ENCODE measurements at places on chromosomes 7 and 10.

- no peak for DNase-seq
These were observed 64.2 kb upstream of the GNAI1 start for GRCh38 chr7:80070391-80070790.

GRCh38 chr7:128777156-128778123 lies 1.8 kb upstream of the OPN1SW start:
- no peak for DNase-seq

GRCh38 chr10:95533590-95533989 lies 27.6 kb downstream of the SORBS1 start:
- no peak for DNase-seq

GRCh38 chr10:80136134-80136571 lies 3.6 kb downstream of the PLAC9 start:
- DNase-seq = no peak

- DNase-seq = no peak
These were observed 16.4 kb downstream of the PRKRIP1 start for GRCh38 chr7:102412548-102412947.

DNA sequence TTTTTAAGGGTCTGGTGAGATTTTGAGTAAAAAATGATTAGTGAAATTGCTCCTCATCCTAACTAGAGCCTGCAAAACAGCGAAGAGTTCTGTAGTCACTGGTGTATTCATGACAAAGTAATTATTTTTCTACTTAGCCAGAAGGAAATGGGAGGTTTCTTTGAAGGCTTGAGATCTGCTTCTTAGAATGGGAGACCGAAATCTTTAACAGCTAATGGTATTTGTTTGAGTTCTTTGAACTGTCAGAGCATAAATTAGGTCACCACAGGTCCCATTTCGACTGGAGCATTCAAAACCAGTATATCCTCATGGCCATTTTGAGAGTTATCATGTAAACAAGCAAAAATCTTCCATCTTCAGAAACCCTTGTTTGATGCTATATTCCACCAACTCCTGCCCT lies 77.1 kb upstream of the NME8 start:
- DNase-seq = no peak

DNA sequence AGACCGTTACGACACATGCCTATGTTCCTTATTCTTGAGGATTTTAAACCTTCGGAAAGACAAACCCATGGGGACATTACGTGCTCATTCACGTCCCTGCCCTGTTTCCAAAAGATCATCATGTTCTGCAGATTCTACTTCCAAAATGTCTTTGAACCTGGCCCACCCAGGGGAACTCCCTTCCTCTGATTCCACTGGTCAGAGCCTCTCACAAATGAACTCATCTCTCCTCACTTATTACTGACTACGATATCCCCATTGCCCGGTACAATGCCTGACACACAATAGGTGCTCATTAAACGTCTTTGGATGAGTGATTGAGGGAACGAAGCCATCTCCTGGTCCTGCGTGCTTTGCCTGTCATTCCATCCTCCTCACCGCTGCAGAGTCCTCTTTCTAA lies 168.3 kb upstream of the RNF32 start:
- DNase-seq = no peak

DNA sequence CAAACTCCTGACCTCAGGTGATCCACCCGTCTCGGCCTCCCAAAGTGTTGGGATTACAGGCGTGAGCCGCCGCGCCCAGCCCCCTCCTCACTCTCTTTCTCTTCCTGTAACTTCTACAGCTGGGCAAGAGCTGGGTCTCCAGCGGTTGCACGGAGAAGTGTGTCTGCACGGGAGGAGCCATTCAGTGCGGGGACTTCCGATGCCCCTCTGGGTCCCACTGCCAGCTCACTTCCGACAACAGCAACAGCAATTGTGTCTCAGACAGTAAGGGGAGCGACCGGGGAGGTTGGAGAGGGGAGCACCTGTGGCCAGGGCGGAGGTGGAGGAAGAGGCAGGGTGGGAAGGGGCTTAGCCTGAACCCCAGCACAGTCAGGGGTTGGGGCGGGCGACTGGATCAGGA lies 41.4 kb downstream of the EPHB4 start:
- DNase-seq = no peak

DNA sequence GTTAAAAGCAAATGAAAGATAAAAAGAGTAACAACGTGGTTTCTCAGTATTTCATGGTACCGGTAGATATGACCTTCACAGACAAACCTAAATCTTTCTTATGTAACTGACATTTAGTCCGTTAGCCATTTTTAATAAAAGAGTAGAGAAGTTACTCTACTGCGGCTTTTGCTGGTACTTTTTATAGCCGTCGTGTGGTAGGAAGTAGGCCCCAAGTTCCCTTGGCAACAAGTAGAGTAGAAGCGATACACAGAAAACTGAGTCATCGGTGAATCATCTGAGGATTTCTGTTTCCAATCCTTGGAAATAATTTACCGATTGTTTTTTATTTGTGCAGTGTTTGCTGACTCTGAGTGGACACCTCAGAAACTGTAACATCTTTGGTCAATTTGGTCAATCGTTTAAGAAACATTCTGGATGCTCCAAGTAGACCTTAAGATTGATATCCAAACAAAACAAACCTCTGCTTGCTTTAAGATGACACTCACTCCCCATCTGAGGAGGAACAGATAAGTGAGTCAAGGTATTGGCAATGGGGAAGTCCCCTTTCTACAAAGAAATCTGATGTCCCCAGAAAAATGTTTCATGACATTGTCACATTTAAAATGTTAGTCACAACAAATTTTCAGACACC lies 63.9 kb upstream of the AHR start:
- peak; percentile 92 for DNase-seq

GRCh38 chr10:53276797-53277196 lies 504.2 kb upstream of the MBL2 start:
- DNase-seq = no peak

DNA sequence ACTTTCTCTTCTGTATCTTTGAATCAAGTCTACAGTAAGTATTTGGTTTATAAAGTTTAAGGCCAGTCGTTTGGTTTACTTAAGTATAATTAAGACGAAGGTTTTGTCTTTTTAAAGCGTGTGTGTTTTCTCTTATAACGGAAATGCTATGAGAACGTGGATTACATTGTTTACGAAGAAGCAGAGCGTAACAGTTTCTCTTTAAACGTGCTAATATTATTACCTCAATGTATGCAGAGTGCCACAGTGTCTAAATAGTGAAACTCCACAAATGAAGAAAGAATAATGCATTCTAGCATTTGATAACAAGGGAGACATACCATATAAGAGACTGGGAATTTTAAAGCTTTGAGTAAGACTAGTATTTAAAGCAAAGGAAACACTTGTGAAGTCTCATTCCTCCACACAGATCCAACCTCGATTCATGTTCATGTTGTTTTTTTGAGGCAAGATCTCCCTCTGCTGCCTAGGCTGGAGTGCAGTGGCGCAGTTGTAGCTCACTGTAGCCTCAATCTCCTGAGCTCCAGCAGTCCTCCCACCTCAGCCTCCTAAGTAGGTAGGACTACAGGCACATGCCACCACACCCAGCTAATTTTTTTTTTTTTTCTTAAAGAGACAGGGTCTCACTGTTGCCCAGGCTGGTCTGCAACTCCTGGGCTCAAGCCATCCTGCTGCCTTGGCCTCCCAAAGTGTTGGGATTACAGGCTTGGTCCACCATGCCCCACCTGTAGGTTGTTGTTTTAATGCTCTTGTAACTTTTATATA lies 75.1 kb downstream of the ANKRD61 start:
- DNase-seq = peak; percentile 37

- DNase-seq = no peak
These were observed 7.0 kb upstream of the NUB1 start for GRCh38 chr7:151334628-151335027.

GRCh38 chr7:6175645-6176044 lies 96.8 kb downstream of the CYTH3 start:
- no peak for DNase-seq

- no peak for DNase-seq
These were observed 25.0 kb downstream of the THSD7A start for GRCh38 chr7:11807000-11807399.

DNA sequence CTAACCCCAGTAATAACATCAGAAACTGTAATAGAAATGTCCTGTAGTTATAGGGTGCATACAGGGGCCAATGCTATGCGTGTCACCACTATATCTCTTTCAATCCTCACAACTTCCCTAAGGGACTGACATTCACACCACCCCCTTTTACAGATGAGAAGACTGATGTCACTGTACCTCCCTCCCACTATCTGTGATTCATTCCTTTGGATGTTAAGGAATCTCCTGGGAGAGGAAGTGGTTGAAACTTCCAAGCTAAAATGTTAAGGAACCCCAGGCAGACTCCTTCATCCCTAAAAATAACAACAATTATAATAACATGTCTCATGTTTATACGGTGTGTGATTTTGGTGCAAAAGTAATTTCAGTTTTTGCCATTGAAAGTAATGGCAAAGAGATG lies 5.4 kb downstream of the COL13A1 start:
- DNase-seq = no peak

- no peak for DNase-seq
These were observed 168.5 kb downstream of the NOC3L start for GRCh38 chr10:94194256-94194655.

DNA sequence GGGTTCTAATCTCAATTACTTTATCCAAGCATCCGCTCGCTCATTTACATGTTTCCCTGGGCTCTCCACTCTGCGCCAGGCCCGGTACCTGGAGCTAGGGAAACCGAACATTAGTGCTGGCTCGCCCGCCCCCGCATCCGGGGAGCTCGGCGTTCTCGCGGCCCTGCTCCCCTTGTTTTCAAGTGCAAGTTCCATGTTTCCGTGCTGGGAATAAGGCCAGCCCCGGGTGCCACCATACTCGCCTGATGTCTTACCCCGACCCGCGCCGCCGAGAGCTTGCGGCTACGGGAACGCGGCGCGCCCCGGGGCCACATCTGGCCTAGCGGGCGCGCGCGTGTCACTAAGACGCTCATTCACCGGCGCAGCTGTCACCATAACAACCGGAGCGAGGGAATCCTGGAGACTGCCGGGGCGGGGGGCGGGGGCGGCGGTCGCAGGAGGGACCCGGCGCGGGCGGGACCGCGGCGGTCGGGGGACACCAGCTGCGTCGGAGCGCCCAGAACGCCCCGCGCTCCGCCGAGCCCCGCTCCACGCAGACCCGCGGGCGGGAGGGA lies at the start of gene NEURL1:
Gene NEURL1 (plus strand): TSS at position 344 of the 554 bp plus-strand sequence. CDS start 683 bp downstream, outside the sequence.
- no peak for DNase-seq

- DNase-seq = no peak
These were observed 49.5 kb downstream of the SMURF1 start for GRCh38 chr7:99094401-99094800.

DNA sequence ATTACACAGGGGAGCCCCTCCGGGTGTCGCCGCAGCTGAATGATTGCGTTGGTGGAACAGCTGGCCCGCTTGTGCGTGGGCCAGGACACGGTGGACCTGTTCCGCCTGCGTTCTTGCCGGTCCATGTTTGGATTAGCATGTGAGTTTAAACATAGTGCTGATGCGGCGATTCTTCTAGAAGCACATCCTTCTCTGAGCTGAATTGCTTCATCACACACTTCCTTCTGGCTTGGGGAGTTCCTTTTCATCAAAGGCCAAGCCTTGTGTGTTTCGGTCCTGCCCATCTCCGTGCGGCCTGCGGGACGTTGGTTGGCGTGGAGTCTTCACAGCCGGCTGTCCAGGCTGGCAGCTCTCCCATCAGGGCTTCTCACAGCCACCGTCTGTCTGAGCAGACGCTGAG lies 45.5 kb upstream of the SLC29A4 start:
- DNase-seq = no peak

GRCh38 chr10:47366731-47367460 lies 17.2 kb downstream of the ZNF488 start:
- no peak for DNase-seq

DNA sequence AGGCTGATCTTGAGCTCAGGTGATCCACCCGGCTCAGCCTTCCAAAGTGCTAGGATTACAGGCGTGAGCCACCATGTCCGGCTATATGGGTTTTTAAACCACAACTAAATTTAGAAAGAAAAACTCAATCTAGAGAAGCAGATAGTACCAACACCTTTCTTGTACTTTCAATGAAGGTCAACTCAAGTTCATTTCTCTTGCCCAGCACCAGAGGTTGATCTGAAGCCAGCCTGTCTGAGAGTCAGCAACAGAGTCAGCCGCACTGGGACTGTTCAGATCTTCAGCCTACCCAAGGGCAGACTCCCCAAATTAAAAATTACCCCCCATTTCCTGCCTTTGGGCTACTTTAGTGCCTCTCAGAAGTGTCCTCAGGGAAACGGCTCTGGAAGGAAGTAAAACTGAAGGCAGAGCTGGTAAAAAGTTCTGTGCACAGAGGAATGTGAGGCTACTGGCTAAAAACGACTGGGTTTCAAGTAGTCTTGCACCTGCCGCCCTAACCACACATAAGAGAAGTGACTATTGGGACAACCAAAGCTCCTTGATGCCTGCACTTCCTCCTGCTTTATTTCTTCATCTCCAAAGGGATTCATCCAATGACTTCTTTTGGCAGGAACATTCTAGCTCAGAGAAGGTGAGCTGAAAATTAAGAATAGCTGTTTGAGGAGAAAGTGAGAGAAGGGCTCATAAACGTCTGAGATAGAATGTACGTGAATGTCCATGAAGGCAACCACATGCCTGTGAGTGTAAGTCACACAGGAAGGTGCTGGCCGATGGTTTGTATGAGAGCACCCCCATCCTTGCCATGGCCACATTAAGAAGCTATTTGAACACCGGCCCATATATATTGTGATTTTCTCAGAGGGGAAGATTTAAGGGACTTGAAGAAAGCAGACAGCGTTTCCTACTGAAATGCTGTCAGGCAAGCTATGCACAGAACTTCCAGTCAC lies 142.4 kb upstream of the PRR15 start:
- no peak for DNase-seq

DNA sequence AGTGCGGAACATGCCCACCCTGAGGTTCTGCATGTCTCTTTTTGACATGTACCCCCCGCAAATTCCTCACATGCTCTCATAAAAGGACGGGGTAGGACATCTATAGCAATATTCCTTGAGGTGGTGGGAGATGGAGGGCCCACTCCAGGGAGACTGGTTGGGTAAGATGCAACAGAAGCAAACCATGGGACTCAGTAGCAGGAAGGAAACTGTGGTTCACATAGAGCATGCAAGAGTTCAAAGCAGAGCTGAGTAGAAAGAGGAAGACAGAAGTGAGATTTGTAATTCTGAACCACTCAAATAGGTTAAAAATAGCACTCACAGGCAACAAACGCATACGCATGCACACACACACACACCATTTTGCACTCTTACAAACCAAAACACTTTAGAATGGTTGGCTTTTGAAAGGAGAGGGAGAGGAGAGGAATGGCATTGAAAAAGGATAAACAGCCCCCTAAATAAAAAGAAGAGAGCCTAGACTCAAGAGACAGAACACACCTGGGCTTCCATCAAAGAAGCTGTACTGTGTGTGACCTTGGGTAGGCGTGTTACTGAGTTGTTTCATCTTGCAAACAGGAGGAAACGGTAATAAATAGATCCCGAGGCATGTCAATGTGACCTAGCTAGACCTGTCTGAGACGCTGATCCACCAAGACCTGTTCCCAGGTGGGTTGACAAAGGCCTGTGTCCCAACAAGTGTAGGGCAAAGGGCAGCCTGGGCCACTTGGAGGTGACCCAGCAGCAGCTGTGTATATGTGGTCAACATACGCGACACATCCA lies 77.6 kb upstream of the LRRC4 start:
- DNase-seq = peak; percentile 20

Measured in CD4-positive, alpha-beta T cell treated with Interleukin-15 for 4 hours (primary cell).